ENCODE measurements at places on chromosomes 5 and 9.

- no peak for DNase-seq
Measured at GRCh38 chr5:14582797-14583137, 1.2 kb downstream of the OTULINL start.

- DNase-seq: peak; percentile 23
Measured at GRCh38 chr5:54518146-54518817, 723 bp downstream of the SNX18 start.

DNA sequence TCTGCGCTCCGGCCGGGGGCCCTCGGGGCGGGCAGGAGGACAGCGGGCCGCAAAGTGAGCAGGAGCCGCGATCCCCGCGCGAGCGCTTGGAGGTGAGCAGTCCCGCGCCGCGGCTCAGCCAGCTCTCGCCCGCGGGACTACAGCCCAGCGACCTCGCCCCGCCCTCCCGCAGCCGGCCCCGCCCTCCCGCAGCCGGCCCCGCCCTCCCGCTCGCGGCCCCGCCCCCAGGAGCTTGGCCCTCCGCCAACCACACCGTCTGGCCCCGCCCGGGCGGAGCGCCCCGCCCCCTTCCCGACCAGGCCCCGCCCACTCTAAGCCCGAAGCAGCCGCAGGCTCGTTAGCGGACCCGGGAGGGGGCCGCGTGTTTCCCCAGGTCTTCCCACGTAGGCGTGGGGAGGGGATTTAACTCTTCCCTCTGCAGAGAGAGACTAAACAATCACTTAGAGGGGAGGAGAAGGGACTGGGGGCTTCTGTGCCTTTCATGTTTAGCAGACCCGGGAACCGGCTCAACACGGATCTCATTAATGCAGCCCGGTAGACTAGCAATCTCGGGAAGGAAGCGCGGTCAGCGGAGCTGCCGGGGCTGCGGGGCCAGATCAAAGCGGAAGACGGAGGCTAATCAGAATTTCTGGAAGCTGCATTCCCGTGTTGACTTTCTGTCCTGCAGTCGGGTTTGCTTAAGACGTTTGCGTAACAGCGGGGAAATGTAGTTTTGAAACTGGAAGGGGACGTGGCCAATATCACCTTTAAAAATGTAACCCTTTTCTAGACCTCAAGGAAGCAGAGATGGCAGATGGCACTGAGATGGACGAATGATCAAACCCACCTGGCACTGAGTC, at the start of gene MYO10:
TSS of gene MYO10 (minus strand) at position 139 of the 839 bp plus-strand sequence. CDS start 480 bp downstream, outside the sequence.
- DNase-seq: peak; percentile 36

GRCh38 chr5:131109540-131110255, 55.4 kb downstream of the HINT1 start:
- DNase-seq: no peak

DNA sequence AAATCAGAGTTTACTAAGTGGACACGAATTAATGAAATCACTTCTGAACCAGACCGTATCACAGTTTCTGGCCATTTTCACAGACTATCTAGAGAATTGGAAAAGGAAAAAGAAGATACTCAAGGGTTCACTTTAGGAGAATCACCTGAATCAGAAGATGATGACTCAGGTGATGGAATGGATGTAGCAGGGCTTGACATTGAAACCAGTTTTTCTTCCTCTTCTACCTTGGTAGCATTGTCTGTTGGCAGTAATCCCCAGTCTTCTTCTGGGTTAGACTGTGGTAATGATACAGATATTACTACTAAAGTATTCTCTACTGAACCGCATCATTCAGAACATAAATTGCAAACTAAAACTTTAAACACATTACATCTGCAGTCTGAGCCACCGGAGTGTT, 38.5 kb downstream of the ICE1 start:
- no peak for DNase-seq

DNA sequence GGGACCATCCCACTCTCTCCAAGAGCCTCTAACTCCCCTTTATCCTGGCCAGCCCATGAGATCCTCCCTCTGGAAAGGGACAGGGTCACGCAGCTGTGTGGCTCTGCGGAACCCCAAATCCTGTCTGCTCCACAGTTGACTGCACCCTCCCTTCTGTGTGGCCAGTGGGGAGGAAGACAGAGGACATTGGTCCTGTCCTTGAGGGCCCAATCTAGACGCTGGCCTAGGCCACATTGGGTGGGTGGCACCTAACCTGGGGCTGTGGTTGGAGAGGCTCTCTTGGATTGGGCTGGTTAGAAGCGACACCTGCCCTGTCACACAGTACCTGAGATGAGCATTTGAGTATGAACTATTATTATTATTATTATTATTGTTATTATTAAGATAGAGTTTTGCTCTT, 12.6 kb upstream of the NXNL2 start:
- no peak for DNase-seq

GRCh38 chr5:133371371-133372155, 240.8 kb downstream of the FSTL4 start:
- no peak for DNase-seq

DNA sequence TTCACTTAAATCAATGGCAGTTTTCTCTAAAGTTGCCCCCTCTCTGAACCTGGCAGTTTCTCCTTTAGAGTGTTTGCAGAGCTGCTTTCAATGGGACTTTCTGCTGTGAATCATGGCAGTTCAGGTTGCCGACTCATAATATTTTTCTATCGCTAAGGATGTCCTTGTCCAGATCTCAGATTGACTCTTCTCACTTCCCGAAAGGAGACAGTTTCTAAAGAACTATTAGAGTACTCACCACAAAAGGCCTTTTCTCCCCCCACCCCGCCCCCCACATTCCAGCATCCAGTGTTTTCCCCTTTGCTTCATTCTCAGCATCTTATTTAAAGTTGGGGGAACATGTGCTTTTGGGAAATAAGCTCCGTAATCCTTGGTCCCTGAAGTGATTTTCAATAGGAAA, 443.5 kb upstream of the KLF4 start:
- DNase-seq: no peak

- no peak for DNase-seq
Measured at GRCh38 chr5:135999406-136000139, 29.2 kb upstream of the TGFBI start.

DNA sequence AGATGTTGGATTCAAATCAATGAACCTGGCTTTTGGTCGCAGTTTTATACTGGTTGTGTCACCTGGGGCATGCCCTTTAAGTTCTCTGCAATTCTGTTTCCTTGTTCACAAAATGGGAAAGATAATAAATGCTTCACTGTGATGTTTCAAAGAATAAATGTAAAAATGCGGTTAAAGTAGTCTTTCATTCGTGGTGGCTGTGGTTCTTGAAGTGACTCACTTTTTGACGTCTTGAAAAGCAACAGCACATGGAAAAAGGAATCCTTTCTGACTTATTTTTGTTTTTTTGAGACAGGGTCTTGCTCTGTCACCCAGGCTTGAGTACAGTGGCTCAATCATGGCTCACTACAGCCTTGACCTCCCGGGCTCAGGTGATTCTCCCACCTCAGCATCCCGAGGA, 88.4 kb upstream of the SLIT3 start:
- DNase-seq: no peak

GRCh38 chr9:135468854-135469521, 10.6 kb upstream of the PPP1R26 start:
- DNase-seq: no peak

- no peak for DNase-seq
Measured at GRCh38 chr5:111655169-111655924, 101.6 kb downstream of the NREP start.

DNA sequence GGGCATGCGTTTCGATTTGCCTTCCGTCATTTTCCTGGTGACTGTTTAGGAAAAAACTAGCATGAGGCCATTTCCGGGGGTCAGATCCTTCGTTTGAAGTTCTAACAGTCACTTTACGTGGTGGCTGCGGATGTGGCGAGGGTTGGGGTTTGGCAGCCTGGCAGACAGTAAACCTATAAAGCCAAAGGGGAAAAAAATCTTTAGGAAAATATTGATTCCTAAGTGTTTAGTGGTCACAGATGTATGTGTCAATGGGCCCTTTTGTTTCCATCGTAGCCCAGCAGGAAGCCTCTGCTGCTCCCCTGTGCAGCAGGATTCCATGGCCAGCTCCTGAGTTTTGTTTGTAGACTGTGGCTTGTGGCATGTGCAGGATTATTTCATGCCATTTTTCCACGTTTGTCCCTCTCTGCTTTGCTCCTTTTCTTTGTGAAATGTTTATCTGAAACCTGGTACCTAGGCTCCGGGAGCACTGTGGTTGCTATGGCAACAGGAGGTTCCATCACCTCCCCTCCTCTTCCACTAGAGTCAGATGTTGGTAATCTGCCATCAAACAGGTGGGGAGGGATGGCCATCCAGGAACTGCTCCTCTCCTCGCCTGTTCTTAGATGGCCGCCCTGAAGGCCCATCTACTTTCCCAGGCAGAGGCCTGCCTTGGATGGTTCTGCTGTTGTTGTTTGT, 202.3 kb downstream of the AOPEP start:
- DNase-seq: no peak

DNA sequence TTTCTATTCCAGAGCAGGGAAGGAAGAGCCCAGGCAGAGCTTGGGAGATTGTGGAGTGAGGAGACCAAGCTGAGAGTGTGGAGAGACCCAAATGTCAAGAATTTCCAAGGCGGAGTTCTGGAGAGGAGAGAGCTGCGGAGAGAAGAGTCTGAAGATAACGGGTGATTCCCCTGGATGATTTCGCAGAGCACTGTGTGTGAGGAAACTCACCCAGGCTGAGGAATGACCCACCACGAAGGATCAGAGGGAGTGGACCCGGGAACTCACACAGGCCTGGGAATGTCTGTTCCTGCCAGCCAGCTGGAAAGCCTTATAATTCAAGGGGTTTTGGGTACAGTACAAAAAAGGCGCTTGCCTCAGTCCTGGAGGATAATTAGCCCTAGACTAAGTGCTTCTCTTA, 94.2 kb downstream of the WNK2 start:
- no peak for DNase-seq

DNA sequence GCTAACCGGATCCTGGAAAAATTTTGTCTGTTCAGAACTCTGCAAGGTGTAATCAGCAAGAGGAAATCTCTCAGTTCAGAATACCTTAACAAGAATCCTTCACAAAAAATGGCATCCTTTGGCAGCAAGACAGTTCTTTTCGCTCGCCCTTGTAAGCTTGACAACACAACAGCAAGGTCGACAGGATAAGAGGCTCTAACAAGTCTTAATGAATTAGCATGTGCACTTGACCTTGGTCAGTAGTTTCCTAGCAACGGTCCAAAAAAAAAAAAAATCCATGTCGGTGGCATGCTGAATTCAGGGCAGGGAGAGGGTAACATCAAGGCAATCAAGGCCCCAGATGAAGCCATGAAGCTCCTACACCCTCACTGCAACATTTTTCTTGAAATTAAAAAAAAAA, 172.8 kb downstream of the APBA1 start:
- no peak for DNase-seq

DNA sequence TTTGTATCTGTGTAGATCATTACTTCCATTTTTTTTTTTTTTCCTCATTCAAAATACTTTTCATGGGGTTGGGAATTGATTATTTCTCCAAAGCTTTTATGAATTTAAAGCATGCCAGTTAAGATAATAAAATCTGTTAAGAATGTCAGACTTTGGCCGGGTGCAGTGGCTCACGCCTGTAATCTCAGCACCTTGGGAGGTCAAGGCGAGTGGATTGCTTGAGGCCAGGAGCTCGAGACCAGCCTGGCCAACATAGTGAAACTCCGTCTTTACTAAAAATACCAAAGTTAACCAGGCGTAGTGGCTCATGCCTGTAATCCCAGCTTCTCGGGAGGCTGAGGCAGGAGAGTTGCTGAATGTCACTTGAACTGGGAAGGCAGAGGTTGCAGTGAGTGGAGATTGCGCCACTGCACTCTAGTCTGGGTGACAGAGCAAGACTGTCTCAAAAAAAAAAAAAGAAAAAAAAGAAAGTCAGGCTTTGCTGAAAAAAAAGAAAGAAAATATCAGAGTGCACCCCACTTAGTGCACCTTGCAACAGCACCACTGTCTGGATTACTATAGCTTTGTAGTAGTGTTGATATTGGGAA, 18.5 kb downstream of the TBC1D2 start:
- no peak for DNase-seq

- DNase-seq: no peak
Measured at GRCh38 chr9:86175743-86176456, 76.5 kb upstream of the GOLM1 start.

DNA sequence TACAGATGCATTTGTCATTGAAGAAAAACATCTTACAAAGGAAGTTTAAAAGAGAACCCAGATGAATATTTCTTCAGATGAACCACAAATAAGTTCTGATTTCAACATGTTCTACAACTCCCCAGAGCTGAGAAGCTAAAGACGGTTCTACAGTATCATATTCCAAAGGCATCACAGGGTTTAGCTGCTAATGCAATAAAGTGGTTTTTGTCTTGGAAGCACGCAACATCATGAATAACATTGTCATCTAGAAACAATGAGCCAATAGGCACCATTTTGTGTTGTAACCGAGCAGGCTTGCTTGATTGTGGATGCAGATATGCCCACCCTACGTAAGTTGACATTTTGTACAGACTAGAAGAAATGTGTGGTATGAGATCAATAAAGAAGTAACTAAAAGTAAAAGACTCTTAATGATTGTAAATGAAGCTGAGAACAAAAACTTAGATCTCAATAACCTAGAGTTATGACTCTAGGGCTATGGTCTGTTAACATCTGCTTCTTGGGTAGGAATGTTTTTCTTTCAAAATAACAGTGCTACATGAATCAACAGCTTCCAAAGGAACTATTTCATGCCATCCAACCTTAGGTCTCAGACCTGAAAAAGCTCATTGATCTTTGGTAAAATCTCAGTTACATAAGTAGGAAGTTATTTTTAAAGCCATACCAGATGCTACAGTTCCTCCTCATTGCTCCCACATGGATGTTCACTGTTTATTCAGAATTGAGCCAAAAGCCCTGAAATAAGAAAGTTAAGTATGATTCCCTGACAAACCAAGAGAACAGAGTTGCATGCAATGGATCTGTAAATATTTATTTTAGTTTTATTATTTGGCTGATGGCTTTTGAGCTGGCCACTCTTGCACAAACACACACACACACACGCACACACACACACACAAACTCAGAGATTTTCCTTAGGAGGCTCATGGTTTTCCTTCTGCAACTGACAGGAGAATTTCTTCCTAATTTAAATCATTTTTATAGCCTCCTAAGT, 118.7 kb upstream of the SLCO6A1 start:
- DNase-seq: no peak

Measured in GOT3 (cell line).